ENCODE measurements at places on chromosomes 3 and 15. TPM values are rescaled to one million over a fixed set of nuclear protein-coding genes. Genes with fewer than 3 reads are reported as not detected.

GRCh38 chr3:136889947-136890346 lies 27.9 kb downstream of the NCK1 start:
- H3K4me1 ChIP-seq = peaks cover 51% of the 10 kb centered on the region
- peaks cover 62% of the 10 kb centered on the region for H3K36me3 ChIP-seq
- H3K27ac ChIP-seq = no peak overlapping the region

DNA sequence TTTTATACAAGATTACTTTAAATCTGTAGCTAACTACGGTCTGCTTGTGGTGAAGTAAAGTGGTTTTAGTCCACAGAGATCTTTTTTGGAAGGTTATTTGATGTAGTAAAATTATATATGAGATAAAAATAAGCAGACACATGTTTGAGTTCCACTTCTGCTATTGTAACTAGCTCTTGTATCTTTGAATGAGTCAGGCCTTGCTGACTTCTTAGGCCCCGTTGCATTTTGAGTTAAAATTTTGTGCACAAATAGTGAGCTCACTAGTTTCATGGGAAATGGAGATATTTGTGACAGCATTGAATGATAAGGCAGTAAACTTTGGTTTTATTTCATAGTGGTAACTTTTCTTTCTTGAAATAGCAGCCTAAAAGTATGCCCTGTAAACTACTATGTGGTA lies 42.6 kb downstream of the ARIH1 start:
- no peak overlapping the region for H3K27ac ChIP-seq
- H3K36me3 ChIP-seq = peaks cover 15% of the 10 kb centered on the region
- no peak overlapping the region for H3K4me3 ChIP-seq
- H3K4me1 ChIP-seq = peaks cover 26% of the 10 kb centered on the region

DNA sequence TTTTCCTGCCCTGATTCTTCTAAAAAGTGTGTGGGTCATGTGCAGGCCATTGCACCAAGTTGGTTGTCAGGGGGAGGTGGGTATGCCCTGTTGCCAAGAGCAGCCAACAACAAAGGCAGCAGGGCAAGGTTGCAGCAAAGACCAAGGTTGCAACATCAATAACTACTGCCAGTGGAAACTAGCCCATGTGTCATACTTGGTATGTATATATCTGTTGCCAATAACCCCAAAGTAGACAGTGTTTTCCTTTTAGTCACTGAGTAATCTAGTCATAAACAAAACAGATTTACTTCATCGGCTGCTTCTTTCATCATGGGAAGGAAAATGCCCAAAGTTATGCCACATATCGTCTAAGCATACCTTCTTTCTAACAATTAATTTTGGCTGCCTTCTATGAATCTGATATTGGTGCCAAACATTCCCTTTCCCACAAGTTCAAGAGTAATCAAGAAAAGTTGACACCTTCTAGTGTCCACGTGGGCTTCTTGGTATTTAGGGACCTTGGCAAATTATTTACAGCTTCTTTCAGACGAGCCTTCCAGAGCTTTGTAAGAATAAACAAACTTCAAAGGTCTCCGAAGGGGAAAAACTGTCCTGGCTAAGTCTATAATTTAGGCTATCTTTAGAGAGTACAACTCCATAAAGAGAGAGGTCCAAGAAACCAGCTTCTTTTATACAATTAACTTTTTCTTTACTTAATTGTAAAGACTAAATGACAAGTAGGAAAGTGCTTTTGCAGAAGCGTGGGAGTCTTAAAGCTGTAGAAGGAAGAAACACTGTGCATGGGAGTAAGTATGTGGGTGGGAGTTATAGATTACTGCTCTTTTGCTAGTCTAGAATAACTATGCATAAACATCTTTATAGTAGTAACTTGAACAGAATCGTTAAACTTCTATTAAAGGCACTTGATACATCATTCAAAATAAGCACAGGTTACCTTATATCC lies 10.0 kb upstream of the MBNL1 start:
- DNase-seq = peak; percentile 49
- peaks cover 78% of the 10 kb centered on the region for H3K4me1 ChIP-seq
- H3K27me3 ChIP-seq = no peaks in the 10 kb centered on the region
- H3K27ac ChIP-seq = peak overlapping the region; percentile 97

DNA sequence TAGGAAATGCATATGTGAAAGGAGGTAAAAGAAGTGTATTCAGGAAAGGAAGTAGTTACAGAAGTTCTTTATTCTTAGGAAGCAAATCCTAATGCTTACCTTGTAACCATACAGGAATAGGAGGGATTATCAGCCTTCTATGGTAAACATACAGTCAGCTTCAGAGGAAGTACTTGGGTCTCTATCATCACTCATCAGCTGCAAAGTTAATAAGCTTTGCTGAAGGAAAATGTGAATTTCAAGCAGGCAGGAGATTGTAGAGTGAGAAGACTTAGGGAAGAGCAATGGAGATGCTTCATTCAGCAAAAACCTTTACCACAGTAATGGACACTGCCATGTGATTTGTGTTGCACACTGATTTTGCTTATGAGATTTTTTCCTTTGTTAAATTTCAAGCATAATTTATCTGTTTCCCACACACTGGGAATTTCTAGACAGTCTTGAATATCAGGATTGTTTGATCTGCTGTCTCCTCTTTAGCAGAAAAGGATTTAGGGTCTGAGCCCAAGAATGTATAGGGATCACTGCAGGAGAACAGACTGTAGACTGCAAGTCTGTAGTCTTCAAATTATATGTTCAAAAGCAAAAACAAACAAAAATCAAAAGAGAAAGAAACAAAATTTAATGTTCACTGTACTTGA lies 150.8 kb downstream of the ZNF609 start:
- no peaks in the 10 kb centered on the region for H3K27me3 ChIP-seq
- DNase-seq = no peak
- H3K27ac ChIP-seq = peak overlapping the region; percentile 11
- no peak overlapping the region for H3K4me3 ChIP-seq
- peaks cover 8% of the 10 kb centered on the region for H3K36me3 ChIP-seq

GRCh38 chr15:37995461-37996347 lies 61.3 kb downstream of the TMCO5A start:
- no peaks in the 10 kb centered on the region for H3K36me3 ChIP-seq
- no peak for DNase-seq
- no peak overlapping the region for H3K4me3 ChIP-seq
- no peak overlapping the region for H3K27ac ChIP-seq
- no peaks in the 10 kb centered on the region for H3K27me3 ChIP-seq

- peaks cover 37% of the 10 kb centered on the region for H3K36me3 ChIP-seq
- H3K4me3 ChIP-seq = peak overlapping the region; percentile 93
- no peaks in the 10 kb centered on the region for H3K27me3 ChIP-seq
- no peak for DNase-seq
- H3K4me1 ChIP-seq = peaks cover 14% of the 10 kb centered on the region
Measured at GRCh38 chr3:49724586-49724985, 835 bp upstream of the GMPPB start.

- H3K27me3 ChIP-seq = peaks cover 12% of the 10 kb centered on the region
- H3K36me3 ChIP-seq = no peaks in the 10 kb centered on the region
- no peak for DNase-seq
- H3K27ac ChIP-seq = peak overlapping the region; percentile 35
Measured at GRCh38 chr3:179967622-179968021, 69.1 kb downstream of the PEX5L start.

GRCh38 chr3:74119221-74119620 lies 494.5 kb upstream of the PDZRN3 start:
- H3K4me3 ChIP-seq = no peak overlapping the region
- no peak overlapping the region for H3K27ac ChIP-seq
- no peaks in the 10 kb centered on the region for H3K27me3 ChIP-seq
- no peaks in the 10 kb centered on the region for H3K36me3 ChIP-seq
- no peak for DNase-seq

- H3K4me1 ChIP-seq = peaks cover 10% of the 10 kb centered on the region
- H3K36me3 ChIP-seq = no peaks in the 10 kb centered on the region
- no peaks in the 10 kb centered on the region for H3K27me3 ChIP-seq
- DNase-seq = peak; percentile 69
Measured at GRCh38 chr15:40338041-40338657, 2.6 kb downstream of the CCDC9B start.

- H3K36me3 ChIP-seq = no peaks in the 10 kb centered on the region
- H3K27me3 ChIP-seq = no peaks in the 10 kb centered on the region
- DNase-seq = no peak
- H3K27ac ChIP-seq = no peak overlapping the region
Measured at GRCh38 chr3:124207873-124208485, 216.1 kb upstream of the ROPN1 start.

- H3K27me3 ChIP-seq = peaks cover 8% of the 10 kb centered on the region
- H3K36me3 ChIP-seq = no peaks in the 10 kb centered on the region
- H3K4me3 ChIP-seq = no peak overlapping the region
Measured at GRCh38 chr3:12235691-12236090, 53.2 kb upstream of the PPARG start.

- no peak overlapping the region for H3K4me3 ChIP-seq
- no peak overlapping the region for H3K27ac ChIP-seq
- H3K36me3 ChIP-seq = no peaks in the 10 kb centered on the region
Measured at GRCh38 chr3:127002195-127003174, 19.6 kb downstream of the PLXNA1 start.

DNA sequence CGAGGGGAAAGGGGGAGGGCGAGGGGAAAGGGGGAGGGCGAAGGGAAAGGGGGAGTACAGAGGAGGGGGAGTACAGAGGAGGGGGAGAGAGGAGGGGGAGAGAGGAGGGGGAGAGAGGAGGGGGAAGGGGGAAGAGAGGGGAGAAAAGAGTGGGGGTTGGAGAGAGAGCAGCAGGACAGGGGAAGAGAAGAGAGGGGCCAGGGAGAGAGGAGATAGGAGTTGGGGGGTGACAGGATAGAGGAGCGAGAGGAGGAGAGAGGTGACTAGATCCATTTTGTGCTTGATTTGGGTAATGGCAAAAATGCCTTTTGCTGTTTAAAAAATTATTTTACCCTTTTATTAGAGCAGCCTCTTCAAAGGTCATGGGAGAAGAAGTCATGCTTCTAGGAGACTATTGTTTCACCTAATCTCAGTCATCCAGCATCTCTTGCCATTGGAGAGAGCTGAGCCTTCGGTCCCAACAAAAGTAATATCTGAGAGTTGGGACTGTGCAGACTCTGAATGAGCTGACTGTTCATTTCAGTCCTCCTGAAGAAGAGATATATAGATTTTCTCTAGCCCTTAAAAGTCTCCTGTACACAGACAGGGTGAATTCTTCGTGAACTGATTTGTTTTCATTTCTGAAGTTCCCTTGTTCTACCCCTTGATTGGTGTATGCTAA lies 15.1 kb upstream of the TOP2B start:
- no peak for DNase-seq
- peaks cover 13% of the 10 kb centered on the region for H3K27me3 ChIP-seq
- H3K4me1 ChIP-seq = no peaks in the 10 kb centered on the region
- no peaks in the 10 kb centered on the region for H3K36me3 ChIP-seq
- H3K27ac ChIP-seq = no peak overlapping the region
- H3K4me3 ChIP-seq = no peak overlapping the region

DNA sequence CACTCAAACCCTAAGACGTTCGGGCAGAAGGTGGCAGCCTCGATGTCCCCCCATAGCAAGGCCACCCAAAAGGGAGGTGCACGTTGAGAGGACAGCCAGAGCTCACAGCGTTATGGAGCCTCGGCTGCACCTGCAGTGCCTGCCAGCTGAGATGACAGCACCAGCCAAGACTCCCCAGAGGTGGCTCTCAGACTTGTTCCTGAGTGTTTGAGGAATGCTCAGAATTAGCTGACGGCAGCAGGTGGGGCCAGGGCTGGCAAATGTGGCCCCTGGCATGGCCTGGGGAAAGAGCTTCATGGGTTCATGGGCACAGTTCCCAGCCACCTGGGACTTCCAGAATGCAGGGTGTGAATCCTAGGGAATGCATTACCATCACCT lies 177.8 kb downstream of the KLF13 start:
- H3K4me1 ChIP-seq = peaks cover 7% of the 10 kb centered on the region
- DNase-seq = peak; percentile 5
- H3K27me3 ChIP-seq = peaks cover 9% of the 10 kb centered on the region
- no peaks in the 10 kb centered on the region for H3K36me3 ChIP-seq

- H3K27me3 ChIP-seq = peaks cover 15% of the 10 kb centered on the region
- no peaks in the 10 kb centered on the region for H3K36me3 ChIP-seq
- no peak overlapping the region for H3K4me3 ChIP-seq
- no peak for DNase-seq
Measured at GRCh38 chr3:195023576-195023975, 247.4 kb downstream of the XXYLT1 start.

GRCh38 chr3:129616713-129617112 lies 10.2 kb upstream of the PLXND1 start:
- H3K27me3 ChIP-seq = no peaks in the 10 kb centered on the region
- H3K4me1 ChIP-seq = peaks cover 4% of the 10 kb centered on the region
- no peak for DNase-seq
- H3K27ac ChIP-seq = no peak overlapping the region
- no peak overlapping the region for H3K4me3 ChIP-seq

DNA sequence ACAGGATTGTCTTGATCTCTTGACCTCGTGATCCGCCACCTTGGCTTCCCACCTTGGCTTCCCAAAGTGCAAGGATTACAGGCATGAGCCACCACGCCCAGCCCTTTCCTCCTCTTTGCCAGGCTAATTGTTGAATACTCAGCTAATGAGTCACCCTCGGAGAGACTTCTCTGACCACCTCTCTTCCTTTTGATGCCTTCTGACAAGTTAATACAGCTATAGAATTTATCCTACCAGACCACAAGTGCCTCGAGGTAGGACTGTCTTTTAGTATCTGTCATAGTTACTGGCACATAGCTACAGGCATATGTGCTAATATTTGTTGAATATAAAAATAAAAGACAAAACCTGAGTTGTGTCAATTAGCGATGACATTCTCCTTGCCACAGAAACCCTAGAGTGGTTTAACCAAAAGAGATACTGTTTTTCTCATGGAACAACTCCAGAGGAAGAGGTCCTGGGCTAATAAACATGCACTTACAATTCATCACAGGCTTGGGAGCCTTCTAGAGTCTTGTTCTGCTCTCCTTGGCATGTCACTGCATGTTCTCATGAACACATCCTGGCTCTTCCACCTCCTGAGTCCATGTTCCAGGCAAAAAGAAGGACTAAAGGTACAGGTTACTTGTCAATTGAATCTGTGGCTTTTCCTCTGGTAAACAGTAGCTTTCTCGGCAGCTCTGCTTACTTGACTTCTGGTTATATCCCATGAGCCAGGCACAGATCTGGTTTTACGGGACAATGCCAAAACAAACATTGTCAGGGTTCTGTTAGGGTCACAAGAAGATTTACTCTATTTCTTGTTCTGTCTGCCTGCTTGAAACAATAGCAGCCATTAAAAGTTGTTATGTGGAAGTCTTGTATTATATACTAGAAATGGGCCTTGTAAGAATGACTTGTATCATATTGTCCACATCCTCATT lies 332.3 kb downstream of the THSD4 start:
- H3K27ac ChIP-seq = no peak overlapping the region
- no peaks in the 10 kb centered on the region for H3K4me1 ChIP-seq
- DNase-seq = no peak
- H3K36me3 ChIP-seq = no peaks in the 10 kb centered on the region

DNA sequence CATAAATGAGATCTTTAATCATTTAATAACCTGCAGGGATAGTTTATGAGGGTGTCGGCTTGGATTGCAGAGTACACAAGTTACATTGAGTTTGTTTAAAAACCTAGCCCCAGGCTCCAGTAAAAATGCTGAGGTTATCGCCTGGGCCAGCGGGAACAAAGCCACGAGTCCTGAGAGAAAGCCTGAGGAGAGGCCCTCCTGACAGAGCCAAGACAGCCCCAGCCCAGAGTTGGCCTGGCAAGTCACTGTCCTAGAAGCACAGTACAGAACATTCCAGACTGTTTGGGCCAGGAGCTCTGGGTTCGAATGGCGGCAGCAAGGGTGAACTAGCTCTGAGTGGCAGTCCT lies 32.4 kb downstream of the SEC61A1 start:
- H3K27me3 ChIP-seq = no peaks in the 10 kb centered on the region
- peaks cover 7% of the 10 kb centered on the region for H3K4me1 ChIP-seq
- DNase-seq = no peak
- no peak overlapping the region for H3K4me3 ChIP-seq

Gene CPN2
- total RNA-seq = not detected

Gene TPRG1
- total RNA-seq = 91.8 TPM

Gene PRSS50
- not detected for total RNA-seq

Gene GOLGA6A
- total RNA-seq = not detected

Gene SLC38A3
- not detected for total RNA-seq

Gene CCR8
- 12.2 TPM for total RNA-seq

Gene SHF
- 16.3 TPM for total RNA-seq

Gene TNIK
- total RNA-seq = 39.9 TPM

Gene SLC6A11
- not detected for total RNA-seq

Gene ZPLD1
- not detected for total RNA-seq

Measured in activated T-helper 2 cell treated with anti-CD3 and anti-CD28 coated beads, Interferon-gamma antibody, Interleukin-2, Interleukin-4, amounts not matched to agents 10 μg/mL and 5 μg/mL and 100 μg/mL, durations not matched to agents 14 hours and 24 hours and 36 hours (primary cell).